ENCODE measurements at places on chromosomes 2 and 18.
A peak's percentile ranks its signal among the peaks of the same experiment; 100 is the strongest.

DNA sequence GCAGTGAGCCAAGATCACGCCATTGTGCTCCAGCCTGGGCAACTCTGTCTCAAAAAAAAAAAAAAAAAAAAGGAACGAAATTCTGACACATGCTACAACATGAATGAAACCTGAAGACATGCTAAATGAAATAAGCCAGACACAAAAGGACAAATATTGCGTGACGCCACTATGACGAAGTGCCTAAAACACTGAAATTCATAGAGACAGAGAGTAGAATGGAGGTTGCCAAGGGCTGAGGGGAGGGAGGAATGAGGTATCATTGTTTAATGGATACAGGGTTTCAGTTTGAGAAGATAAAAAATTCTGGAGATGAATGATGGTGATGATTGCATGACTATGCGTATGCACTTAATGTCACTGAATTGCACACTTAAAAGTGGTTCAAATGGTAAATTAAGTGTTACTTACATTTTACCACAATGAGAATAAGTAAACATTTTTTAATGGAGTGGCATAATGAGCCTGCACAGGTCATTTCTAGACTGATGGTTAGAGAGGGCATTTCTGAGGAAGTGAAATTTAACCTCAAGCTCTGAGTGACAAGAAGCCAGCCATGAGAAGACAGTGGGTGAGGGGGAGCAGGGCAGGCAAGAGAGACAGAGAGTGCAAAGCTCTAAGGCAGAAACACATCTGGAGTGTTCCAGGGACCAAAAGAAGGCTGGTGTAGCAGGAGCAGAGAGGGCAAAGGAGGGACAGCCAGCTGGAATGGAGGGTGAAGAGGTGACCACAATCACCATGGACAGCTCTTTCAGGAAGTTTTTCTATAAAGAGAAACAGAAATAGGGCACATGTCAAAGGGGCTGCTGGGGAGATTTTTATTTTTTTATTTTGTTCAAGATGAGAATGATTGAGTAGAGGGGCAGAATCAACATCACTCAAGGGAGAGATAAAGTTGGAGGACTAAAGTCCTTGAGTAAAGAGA, 20.6 kb upstream of the EXOC6B start:
- no peak for DNase-seq

GRCh38 chr2:215071676-215072075, 66.8 kb downstream of the ABCA12 start:
- no peak for DNase-seq

- DNase-seq = no peak
These were observed 223.3 kb upstream of the STON1 start for GRCh38 chr2:48306409-48307284.

DNA sequence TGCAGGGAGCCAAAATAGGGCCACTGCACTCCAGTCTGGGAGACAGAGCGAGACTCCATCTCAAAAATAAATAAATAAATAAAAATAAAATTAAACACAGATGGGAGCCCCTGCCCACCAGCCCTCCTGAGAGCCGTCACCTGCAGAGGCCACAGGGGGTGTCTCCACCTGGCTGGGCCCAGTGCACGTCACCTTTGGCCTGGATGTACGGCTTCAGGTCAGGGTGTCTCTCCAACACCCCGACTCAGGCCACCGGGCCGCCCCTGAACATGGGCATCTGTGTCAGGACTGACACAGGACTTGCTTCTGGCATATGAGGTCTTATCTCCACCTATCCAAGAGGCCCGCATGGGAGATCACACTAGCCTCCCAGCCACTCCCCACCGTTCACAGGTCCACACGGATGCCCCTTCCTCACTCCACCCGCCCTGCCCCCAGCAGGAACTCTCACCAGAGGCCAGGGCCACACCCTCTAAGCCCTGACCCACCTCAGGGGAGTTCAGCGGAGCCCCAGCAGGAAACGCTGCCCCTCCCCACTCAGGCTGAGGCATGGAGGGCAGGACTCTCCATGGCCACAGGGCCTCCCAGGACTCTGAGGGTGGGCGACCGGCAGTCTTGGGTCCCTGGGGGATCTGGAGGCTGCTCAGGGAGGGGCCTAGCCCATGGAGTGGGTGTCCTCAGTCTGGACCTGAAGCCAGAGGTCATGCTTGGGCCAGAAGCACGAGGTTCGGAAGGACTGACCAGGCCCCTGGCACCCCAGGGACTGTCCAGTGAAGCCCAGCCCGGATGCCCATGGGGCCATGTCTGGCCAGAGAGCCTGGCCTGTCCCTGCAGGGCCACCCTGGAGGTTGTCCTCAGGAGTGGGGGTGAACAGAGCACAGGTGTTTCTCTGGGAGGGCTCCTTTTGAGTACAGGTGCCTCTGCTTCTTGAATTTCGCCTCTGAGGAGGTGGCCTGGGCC, 1.6 kb upstream of the CROCC2 start:
- no peak for DNase-seq

DNA sequence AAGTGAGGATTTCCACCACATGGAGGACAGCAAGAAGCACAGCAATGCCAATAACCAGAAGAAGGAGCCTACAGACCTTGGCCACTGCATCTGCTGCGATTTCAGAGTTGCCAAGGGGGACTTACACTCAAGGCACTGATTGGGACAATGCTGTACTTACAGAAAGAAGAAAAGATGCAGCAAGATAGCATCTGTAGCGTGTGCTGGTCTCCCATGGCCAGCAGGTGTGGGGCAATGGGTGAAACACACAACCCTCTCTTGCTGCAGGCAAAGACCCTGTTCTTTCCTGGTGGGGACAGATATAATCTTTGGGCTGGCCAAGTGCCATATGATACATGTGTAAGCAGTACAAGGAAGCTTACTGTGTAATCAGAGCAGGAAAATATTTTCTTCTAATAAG, 85.4 kb upstream of the GPR45 start:
- DNase-seq = no peak

DNA sequence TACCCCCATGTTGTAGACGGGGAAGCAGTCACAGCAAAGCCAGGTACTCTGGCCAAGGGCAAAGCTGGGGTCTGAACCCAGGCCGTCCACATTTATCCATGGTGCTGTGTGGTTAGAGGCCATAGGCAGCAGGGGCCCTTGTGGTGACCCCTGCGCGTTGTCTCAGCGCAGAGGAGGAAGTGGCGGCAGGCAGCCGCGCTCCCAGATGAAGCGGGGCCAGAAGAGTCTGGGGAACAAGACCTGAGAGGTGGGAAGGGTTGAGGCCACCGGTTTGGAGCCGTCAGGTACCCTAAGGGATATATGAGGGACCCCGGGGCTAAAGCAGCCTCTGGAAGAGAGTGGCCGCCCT, 770 bp downstream of the ZNF396 start:
- DNase-seq = peak; percentile 36

- no peak for DNase-seq
These were observed 83.1 kb downstream of the EIPR1 start for GRCh38 chr2:3294493-3294892.

DNA sequence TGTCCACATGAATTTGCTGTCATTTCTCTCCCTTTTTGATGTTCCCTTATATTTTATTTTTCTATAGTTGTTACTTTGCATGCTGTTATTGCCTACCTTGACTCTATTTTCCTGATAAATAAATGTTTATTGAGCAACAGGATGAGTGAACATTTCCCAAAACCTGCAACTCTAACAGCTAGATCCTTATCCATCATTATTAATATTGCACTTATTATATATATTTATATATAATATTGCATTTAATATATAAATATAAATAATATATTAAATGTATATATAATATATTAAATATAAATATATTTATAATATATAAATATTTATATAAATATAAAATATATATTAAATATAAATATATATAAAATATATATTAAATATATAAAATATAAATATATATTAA, 436.1 kb upstream of the MMADHC start:
- DNase-seq = no peak

GRCh38 chr18:43222501-43222900, 54.8 kb downstream of the SYT4 start:
- DNase-seq = no peak

- no peak for DNase-seq
These were observed 19.2 kb downstream of the RMP24 start for GRCh38 chr18:35991696-35992095.

- DNase-seq = no peak
These were observed 186.9 kb downstream of the GFPT1 start for GRCh38 chr2:69200107-69200520.

- DNase-seq = no peak
These were observed 725 bp downstream of the SLC66A2 start for GRCh38 chr18:79950515-79951341.

DNA sequence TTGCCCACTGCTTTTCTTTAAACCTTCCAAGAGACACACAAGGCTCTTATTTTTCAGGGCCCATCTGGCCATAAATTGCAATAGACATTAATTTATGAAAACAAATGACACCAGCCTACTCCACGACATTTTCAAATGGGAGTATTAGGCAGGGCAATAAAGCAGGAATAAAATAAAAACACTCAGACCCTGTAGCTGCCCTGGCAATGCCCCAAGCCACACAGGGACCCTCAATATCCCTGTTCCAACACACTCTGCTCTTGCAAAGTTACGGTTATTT, 550.8 kb upstream of the TNP1 start:
- DNase-seq = no peak

DNA sequence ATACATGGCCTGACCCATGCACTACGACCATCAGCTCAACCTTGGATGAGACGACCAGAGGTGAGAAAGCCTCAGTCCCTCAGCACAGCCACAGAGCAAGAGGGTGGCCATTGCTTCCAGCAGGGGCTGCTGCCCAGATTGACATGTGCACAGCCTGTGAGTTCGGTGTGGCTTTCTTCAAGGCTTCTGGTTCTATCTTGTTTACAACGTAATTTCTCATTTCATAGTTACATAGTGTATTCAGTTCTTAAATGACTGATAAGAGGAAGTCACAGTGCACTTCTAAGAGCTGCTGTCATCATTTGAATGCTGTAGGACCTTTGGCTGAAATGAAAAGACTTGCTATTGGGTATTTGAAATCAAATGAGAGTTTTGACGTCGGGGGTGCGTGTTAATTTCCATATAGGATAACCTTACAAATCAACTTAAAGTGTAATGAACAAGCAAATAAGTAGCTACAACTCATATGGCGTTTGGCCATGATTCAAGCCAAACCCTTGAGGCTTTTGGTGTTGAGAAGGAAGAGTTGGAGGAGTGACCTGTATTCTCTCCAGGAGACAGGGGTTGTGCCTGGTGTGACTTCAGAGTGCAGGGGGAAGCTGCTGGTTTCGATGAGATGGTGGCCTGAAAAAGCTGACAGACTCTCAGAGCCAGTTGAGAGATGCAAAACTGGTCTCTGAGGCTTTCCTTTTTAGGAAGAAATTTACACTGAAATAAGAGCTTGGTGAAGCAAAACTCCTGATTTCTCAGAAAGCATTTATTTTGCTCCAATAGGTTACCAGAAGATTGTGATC, 51.0 kb downstream of the TSHZ1 start:
- DNase-seq = no peak

GRCh38 chr18:79771446-79772107, 26.2 kb upstream of the KCNG2 start:
- DNase-seq = no peak

Data from activated T-cell treated with anti-CD3 and anti-CD28 coated beads, Interleukin-2, amount 50 U/mL, for 72 hours (primary cell).